CD4-positive, CD25-positive, alpha-beta regulatory T cell (primary cell): ENCODE measurements at places on chromosomes 13 and 19.

DNA sequence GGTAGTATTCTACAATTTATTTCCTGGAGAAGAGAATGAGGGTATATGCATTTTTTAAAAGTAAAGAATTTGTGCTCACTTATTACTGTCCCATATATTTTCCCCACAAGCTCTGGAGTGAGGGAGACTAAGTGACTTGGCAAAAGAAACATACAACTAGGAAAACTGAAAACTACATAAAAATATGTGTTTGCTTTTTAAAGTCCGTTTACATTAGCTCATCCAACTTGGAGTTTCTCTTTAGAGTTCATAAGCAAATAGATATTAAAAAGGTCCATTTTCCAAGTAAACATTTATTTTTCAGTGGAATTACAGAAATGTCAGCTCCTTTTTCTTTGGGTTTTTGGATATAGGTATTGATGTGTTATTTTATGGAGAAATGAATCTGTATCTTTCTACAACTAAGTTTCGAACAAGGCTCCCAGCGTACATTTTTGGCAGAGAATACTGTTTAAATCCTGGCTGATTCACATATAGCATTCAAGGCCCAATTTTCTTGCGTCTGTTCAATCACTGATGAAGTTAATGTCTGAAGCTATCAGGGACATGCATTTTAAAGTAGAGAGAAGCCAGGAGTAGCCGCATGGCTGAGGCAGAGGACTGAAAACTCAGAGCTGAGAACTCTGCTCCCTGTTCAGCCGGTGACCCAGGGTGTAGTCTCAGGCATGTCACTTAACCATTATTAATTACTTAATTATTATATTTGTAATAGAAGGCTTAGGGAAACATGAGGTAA, 729.4 kb downstream of the EFNB2 start:
- no peaks in the 10 kb centered on the region for H3K27me3 ChIP-seq
- H3K4me3 ChIP-seq = no peak overlapping the region
- no peaks in the 10 kb centered on the region for H3K4me1 ChIP-seq
- DNase-seq = no peak

DNA sequence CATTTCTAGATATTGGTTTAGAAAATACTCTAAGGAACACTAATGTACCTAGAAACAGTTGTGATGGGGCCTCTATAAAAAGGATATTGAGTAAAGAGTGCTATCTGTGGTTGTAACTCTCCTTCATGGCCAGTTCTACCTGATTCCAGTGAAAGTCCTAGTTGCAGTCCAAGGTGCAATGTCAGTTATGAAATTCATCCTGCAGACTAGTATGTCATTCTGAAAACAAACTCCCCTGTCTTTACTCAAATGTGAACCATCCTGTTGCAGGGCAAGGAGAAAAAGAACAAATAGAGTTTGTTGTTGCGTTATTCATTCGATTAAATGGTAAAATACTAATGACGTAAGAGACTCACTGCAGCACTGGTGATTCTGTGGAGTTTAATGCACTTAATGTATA, 18.3 kb upstream of the N4BP2L1 start:
- no peak overlapping the region for H3K4me3 ChIP-seq
- no peaks in the 10 kb centered on the region for H3K4me1 ChIP-seq
- no peaks in the 10 kb centered on the region for H3K27me3 ChIP-seq
- no peak overlapping the region for H3K27ac ChIP-seq
- no peak for DNase-seq

- H3K4me1 ChIP-seq = peaks cover 3% of the 10 kb centered on the region
- no peaks in the 10 kb centered on the region for H3K27me3 ChIP-seq
- no peak overlapping the region for H3K27ac ChIP-seq
- H3K36me3 ChIP-seq = no peaks in the 10 kb centered on the region
- H3K4me3 ChIP-seq = no peak overlapping the region
Observed at GRCh38 chr13:113731192-113732175, 27.5 kb upstream of the TMEM255B start.

DNA sequence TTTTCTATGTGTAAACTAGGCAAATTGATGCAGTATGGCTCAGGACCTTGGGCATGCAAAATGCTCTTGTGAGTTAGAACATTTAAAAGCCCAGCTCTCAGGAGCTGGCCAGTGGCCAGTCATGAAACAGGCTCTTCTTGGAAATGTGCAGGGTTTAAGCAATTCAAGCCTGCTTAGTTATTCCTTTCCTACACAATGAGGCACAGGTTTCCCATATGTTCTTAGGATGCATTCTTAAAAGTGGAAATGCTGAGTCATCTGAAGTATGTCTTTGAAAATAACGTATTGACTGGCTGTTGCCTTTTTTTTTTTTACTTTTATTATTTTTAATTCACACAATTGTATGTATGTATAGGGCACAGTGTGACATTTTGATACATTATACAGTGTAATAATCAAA, 300.7 kb downstream of the SLC7A1 start:
- H3K4me1 ChIP-seq = no peaks in the 10 kb centered on the region
- peaks cover 2% of the 10 kb centered on the region for H3K27me3 ChIP-seq
- H3K27ac ChIP-seq = no peak overlapping the region
- DNase-seq = no peak
- H3K4me3 ChIP-seq = no peak overlapping the region
